MG63 (cell line): ENCODE measurements at places on chromosomes 1 and 21. TPM values are rescaled to one million over a fixed set of nuclear protein-coding genes. Genes with fewer than 3 reads are reported as not detected.
A peak's percentile ranks its signal among the peaks of the same experiment; 100 is the strongest.

Gene SMIM1
- not detected in 2 replicates for total RNA-seq

Gene MCOLN2
- 2.8 and 5.6 TPM in 2 replicates for total RNA-seq

- DNase-seq: peak; percentile 35
These were observed 5.2 kb downstream of the ADAMTS5 start for GRCh38 chr21:26961698-26962097.

DNA sequence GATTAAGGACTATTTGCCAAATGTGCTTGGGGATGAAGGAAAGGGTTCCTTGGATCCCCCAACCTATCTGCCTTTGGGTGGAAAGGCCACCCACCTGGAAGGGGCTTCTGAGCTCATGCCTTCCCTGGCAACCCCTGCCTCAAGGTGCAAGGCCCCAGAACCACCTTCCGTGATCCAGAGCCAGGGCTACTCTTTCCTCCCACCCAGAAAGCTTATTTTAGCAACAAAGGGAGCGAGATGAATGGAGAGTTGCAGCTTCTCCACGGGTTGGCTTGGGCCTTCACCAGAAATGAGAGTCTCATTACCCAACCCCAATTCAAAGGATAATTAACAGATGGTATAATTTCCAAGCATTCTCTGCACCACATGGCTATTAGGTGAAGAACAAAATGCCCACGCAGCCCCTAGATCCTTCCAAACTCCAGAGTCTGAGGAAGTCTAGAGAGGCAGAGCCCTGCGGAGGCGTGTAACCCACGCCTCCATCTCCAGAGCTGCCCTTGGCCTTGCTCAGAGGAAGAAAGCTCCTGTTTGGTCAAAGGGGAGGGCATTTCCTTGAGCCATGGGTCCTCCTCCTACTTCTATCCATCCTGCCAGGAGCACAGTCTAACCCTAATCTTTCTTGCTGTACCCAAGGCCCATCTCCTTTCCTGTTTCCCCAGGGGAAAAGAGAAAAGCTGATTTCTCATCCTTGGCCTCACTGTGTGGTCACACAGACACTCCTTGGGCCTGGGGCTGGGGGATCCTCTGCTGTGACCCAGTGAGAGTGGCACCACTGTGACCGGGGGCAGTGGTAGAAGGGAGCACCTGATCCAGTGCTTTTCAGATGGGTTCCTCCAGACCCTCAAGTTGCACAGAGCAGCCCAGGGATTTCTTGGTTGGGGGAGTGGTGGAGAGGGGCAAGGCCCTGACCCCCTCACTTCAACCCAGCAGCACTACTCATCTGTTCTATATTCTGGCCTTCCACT lies 1.7 kb upstream of the CELSR2 start:
- no peak for DNase-seq

Gene LAPTM5
- 0.30 TPM in 1 of 2 replicates, not detected in the other for total RNA-seq
